Activated CD8-positive, alpha-beta memory T cell treated with anti-CD3 and anti-CD28 coated beads, Interleukin-2, amount 10 ng/mL, durations not matched to agents 7 days and 5 days (primary cell): ENCODE measurements at places on chromosomes 2 and 18. TPM values are rescaled to one million over a fixed set of nuclear protein-coding genes. Genes with fewer than 3 reads are reported as not detected.

FSIP2 gene
- total RNA-seq = 0.09 TPM

KCNJ3 gene
- not detected for total RNA-seq

REEP1 gene
- total RNA-seq = not detected

TXNDC9 gene
- 29.0 TPM for total RNA-seq

- H3K4me3 ChIP-seq = no peak overlapping the region
- peaks cover 9% of the 10 kb centered on the region for H3K4me1 ChIP-seq
- H3K27me3 ChIP-seq = peaks cover 4% of the 10 kb centered on the region
- H3K36me3 ChIP-seq = no peaks in the 10 kb centered on the region
- H3K27ac ChIP-seq = no peak overlapping the region
Measured at GRCh38 chr18:58135701-58136331, 91.8 kb downstream of the NEDD4L start.

- H3K4me1 ChIP-seq = no peaks in the 10 kb centered on the region
- H3K4me3 ChIP-seq = no peak overlapping the region
- DNase-seq = peak; percentile 21
- H3K36me3 ChIP-seq = no peaks in the 10 kb centered on the region
- no peak overlapping the region for H3K27ac ChIP-seq
- peaks cover 3% of the 10 kb centered on the region for H3K27me3 ChIP-seq
Measured at GRCh38 chr2:239674981-239675825, 274.4 kb upstream of the HDAC4 start.

- H3K27ac ChIP-seq = peak overlapping the region; percentile 47
- H3K36me3 ChIP-seq = no peaks in the 10 kb centered on the region
- DNase-seq = no peak
- H3K4me3 ChIP-seq = no peak overlapping the region
- H3K27me3 ChIP-seq = peaks cover 33% of the 10 kb centered on the region
- H3K4me1 ChIP-seq = peaks cover 6% of the 10 kb centered on the region
Measured at GRCh38 chr2:119387381-119388129, 20.8 kb downstream of the DBI start.

DNA sequence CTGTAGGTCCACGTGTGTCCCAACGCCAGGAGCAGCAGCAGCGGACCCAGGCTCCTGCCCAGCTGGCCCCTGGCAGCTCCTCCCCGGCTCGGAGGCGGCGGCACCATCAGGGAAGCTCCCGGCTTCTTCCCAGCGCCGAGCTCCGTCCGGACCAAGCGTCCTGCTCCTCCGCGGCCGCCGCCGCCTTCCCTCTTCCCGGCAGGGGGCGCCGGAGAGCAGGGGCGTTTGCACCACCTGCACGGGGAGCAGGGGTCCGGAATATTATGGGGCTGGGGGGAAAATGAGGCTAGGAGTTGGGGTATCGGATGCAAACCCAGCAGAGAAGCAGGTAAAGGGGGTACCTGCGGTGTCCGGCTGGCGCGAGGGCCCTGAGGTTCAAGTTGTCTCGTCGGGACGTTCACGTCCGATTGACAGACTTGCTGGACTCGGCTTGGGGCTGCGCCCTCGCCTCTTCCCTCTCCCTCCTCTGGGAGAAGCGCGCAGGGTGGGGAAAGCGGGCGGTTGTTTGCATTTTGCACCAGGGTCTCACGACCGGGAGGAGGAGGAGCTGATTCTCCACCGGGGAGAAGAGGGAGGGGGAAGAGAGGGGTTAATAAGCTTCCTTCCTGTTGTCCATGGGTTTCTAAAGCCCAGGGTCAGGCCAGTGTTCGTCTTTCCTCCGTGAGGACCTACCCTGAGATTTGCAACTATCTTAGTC lies at the start of gene CCBE1:
TSS of gene CCBE1 (minus strand) at position 188 of the 697 bp plus-strand sequence.
- H3K27ac ChIP-seq = no peak within 1 kb of the TSS
- H3K36me3 ChIP-seq = no peaks in the 10 kb centered on the region
- peaks cover 12% of the 10 kb centered on the region for H3K4me1 ChIP-seq
- H3K4me3 ChIP-seq = no peak within 1 kb of the TSS

GRCh38 chr2:27498975-27499374 lies 2.3 kb downstream of the GCKR start:
- peaks cover 8% of the 10 kb centered on the region for H3K4me1 ChIP-seq
- H3K27me3 ChIP-seq = peaks cover 43% of the 10 kb centered on the region
- no peak for DNase-seq
- no peak overlapping the region for H3K27ac ChIP-seq
- no peaks in the 10 kb centered on the region for H3K36me3 ChIP-seq

DNA sequence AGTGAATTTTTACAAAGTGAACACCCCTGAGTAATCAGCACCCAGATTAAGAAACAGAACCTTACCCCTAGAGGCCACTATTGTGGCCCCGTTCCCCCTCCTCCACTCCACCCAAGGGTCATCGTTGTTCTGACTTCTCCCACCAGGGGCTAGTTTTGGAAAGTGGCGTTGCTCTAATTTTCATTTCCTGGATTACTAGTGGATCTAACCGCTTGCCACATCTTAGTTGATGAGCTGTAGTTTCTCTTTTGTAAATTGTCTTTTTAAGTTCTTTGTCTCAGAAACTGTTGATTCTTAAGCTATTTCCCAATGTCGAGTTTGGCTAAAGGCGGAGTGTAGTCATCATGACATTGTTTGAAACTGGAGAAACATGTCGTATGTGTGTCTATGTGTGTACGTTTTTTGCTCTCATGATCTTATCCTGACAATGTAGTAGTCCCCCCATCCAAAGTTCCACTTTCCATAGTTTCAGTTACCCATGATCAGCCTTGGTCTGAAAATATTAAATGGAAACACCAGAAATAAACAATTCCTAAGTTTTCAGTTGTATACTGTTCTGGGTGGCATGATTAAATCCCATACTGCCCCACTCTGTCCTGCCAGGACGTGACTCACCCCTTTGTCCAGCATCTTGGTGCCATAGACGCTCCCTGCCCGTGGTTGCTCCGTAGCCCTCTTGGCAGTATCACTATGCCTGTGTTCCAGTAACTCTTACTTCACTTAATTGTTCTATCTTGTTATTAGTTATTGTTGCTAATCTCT lies 71.0 kb upstream of the SP3 start:
- H3K4me1 ChIP-seq = peaks cover 12% of the 10 kb centered on the region
- no peak for DNase-seq
- peaks cover 6% of the 10 kb centered on the region for H3K27me3 ChIP-seq
- H3K4me3 ChIP-seq = no peak overlapping the region
- no peak overlapping the region for H3K27ac ChIP-seq
- no peaks in the 10 kb centered on the region for H3K36me3 ChIP-seq
